ENCODE measurements at places on chromosomes 3 and 15.

- no peak for DNase-seq
- H3K4me1 ChIP-seq: peaks cover 9% of the 10 kb centered on the region
- no peaks in the 10 kb centered on the region for H3K27me3 ChIP-seq
- H3K4me3 ChIP-seq: no peak overlapping the region
- H3K36me3 ChIP-seq: peaks cover 87% of the 10 kb centered on the region
- H3K27ac ChIP-seq: no peak overlapping the region
Measured at GRCh38 chr3:4809922-4810321, 169.3 kb upstream of the BHLHE40 start.

DNA sequence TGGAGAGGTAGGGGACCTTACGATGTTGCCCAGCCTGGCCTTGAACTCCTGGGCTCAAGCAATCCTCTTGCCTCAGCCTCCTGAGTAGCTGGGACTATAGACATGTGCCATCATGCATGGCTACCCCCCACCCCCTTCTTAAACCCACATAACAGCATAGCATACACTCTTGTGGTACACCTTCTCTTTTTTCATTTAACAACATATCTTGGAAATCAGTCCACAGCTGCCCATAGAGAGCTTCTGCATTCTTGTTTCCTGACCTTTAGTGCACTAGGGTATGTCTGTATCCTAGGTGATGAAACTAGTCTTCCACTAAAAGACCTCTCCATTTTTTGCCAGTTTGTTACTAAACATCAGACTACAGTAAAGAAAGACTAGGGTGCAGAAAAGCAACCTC is 33.0 kb downstream of the SLC28A1 start:
- DNase-seq: no peak
- H3K4me1 ChIP-seq: peaks cover 17% of the 10 kb centered on the region
- H3K27ac ChIP-seq: no peak overlapping the region
- no peak overlapping the region for H3K4me3 ChIP-seq
- peaks cover 11% of the 10 kb centered on the region for H3K27me3 ChIP-seq
- H3K36me3 ChIP-seq: peaks cover 3% of the 10 kb centered on the region

- no peaks in the 10 kb centered on the region for H3K27me3 ChIP-seq
- no peak overlapping the region for H3K27ac ChIP-seq
- peaks cover 6% of the 10 kb centered on the region for H3K4me1 ChIP-seq
Measured at GRCh38 chr3:121974601-121975111, 47.4 kb downstream of the ILDR1 start.

- peaks cover 37% of the 10 kb centered on the region for H3K36me3 ChIP-seq
- peaks cover 31% of the 10 kb centered on the region for H3K4me1 ChIP-seq
- no peak for DNase-seq
Measured at GRCh38 chr3:71162221-71162620, 421.3 kb downstream of the FOXP1 start.

GRCh38 chr15:23570486-23570885 is 5.0 kb downstream of the MKRN3 start:
- no peak overlapping the region for H3K4me3 ChIP-seq
- DNase-seq: no peak
- H3K36me3 ChIP-seq: no peaks in the 10 kb centered on the region
- H3K27ac ChIP-seq: no peak overlapping the region

GRCh38 chr15:67790610-67791319 is 34.5 kb upstream of the SKOR1 start:
- no peak for DNase-seq
- no peaks in the 10 kb centered on the region for H3K27me3 ChIP-seq
- H3K4me1 ChIP-seq: peaks cover 18% of the 10 kb centered on the region

Data from stimulated activated naive B cell treated with anti-CD40 and anti-IgM and Interleukin-4, amounts not matched to agents 10 μg/mL and 1 μg/mL and 100 μg/mL, for 72 hours (primary cell).